ENCODE measurements at places on chromosomes 13 and 19.
A peak's percentile ranks its signal among the peaks of the same experiment; 100 is the strongest.

DNA sequence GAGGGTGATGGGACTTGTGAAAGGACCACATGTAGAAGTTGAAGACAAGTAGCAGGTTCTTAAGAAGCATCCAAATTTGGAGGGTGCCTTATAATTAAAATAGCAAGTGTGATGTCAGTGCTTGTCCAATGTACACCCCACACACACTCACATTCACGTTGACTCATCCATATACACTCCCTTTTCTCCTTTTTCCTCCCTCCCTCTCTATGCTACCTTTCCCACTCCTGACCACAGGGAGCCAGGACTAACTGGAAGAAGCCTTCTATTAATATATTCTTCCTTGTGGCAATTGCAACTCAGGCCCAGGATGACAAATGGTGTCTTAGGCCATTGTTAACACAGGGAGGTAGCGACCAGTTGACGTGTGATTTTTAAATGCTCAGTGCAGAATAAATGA, 16.3 kb upstream of the GPR183 start:
- DNase-seq = no peak

DNA sequence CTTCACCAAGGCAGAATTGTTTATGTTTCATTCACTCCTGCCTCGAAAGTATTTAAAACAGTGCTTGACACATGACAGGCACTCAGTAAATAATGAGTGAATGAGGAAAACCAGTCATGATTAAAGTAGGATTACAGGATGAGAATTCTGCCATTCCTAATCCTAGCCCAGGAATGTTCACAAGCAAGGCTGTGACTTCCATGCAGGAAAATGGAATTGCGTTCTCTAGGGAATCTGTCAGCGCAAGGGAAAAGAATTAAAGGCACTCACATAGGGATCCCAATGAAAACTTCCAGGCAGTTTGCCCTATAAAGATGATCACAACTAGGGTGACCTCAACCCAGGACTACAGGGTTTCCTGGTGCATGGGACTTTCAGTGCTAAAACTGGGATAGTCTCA, 143.4 kb downstream of the CYSLTR2 start:
- no peak for DNase-seq

DNA sequence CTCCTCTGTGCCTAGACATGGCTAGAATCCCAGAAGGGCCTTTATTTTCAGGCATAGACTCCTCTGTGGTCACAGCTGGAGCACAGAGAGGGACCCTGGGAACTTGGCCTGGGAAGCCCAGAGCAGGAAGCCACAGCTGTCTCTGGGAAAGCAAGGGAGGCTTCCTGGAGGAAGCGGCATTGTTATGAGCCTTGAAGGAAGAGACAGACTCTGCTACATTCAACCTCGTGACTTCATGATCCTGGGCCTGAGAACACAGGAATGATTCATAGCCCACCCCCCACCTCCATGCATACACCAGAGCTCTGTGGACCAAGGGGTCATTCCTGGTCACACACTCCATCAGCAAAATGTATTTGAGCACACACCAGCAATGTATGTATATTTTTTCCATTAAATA, 8.6 kb downstream of the RDH8 start:
- no peak for DNase-seq

DNA sequence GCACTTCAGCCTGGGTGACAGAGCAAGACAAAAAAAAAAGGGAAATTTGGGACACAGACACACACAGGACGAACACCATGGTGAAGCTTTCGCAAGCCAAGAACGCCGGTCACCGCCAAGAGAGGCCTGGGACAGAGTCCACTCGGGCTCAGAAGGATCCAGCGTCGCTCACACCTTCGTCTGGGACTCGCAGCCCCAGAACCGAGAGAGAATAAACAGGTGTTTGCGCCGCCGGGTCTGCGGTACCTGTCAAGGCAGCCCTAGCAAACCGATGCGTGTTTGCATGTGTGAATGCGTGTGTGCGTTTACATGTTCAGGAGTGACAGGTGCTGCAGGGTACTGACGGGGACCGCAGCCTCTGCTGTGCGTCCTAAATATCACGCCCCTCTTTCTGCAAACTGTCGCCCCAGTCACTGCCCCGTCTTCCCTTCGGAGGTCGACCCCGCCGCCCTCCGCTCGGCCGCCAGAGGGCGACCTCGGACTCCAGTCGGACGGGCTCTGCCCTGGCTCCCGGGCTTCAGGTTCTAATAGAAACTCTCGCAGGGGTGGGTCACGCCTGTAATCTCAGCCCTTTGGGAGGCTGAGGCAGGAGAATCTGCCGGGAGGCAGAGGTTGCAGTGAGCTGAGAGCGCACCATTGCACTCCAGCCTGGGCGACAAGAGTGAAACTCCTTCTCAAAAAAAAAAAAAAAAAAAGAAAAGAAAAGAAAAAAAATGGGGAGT, 11.8 kb upstream of the CSNK1G2 start:
- no peak for DNase-seq

DNA sequence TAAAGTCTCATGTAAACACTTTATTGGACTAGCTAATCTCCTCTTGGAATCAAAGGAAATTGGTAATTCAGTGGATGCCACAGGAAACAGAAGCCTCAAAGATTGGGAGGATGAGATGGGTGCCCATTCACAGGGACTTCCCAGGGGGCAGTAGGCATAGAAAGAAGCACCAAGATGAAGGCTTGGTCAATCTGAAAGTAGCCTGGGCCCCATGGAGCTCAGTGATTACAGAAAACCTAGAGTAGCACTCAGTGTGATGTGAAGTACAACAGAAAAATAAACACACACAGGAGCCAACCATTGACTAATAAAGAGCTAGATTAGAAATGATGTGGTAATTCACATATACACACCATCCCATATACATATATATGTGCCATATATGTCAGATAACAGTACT, 560.6 kb downstream of the TBC1D4 start:
- DNase-seq = no peak

DNA sequence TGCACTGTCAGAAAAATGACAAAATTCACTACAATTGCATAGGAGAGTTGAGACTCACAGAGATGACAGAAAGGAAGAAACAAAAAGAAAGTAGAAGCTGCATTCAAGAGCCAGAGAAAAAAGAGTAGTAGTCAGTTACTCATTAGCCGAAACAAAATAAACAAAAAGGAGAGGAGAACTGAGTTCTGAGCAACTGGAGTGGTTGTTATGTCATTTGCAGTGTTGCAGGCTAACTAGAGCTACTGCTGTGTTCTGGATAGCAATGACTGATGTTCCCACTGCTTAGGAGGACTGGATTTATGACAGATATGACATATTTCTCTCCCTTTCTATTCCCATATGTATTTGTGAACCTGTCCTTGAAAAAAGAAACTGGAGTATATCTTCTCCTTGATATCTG, 482.6 kb downstream of the RFC3 start:
- DNase-seq = no peak

- DNase-seq = no peak
These were observed 57.9 kb upstream of the VSTM2B start for GRCh38 chr19:29467824-29468401.

- no peak for DNase-seq
These were observed 964 bp downstream of the KHSRP start for GRCh38 chr19:6423499-6424194.

- no peak for DNase-seq
These were observed 521.5 kb upstream of the SPRY2 start for GRCh38 chr13:80862456-80862855.

DNA sequence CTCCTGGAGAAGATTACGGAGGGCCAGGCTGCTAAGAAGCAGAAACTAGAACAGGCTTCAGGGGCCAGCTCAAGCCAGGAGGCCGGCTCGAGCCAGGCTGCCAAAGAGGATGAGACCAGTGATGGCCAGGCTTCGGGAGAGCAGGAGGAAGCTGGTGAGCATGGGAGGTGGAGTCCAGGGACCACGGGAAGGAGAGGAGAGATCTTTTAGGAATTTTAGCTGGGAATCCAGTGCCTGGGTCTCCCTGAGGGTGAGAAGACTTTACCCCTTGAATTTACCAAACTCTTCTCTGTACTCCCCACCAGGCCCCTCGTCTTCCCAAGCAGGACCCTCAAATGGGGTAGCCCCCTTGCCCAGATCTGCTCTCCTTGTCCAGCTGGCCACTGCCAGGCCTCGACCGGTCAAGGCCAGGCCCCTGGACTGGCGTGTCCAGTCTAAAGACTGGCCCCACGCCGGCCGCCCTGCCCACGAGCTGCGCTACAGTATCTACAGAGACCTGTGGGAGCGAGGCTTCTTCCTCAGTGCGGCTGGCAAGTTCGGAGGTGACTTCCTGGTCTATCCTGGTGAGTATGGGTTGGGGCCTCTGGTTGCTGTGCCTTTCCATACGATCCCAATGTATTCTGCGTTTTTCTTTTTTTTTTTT, 824 bp downstream of the TSEN34 start:
- no peak for DNase-seq

GRCh38 chr19:44737238-44738071, 11.1 kb upstream of the BCL3 start:
- no peak for DNase-seq

GRCh38 chr13:110330491-110331011, 23.5 kb downstream of the COL4A2 start:
- DNase-seq = no peak

- DNase-seq = no peak
These were observed 22.6 kb downstream of the SUGP1 start for GRCh38 chr19:19297759-19298158.

GRCh38 chr13:58343076-58343475, 711.5 kb downstream of the PCDH17 start:
- no peak for DNase-seq

- DNase-seq = no peak
These were observed 39.1 kb downstream of the SLC7A9 start for GRCh38 chr19:32830231-32831014.

GRCh38 chr13:39910833-39911232, 255.4 kb downstream of the COG6 start:
- no peak for DNase-seq

- peak; percentile 62 for DNase-seq
These were observed 111.2 kb downstream of the KCNRG start for GRCh38 chr13:50126263-50126992.

DNA sequence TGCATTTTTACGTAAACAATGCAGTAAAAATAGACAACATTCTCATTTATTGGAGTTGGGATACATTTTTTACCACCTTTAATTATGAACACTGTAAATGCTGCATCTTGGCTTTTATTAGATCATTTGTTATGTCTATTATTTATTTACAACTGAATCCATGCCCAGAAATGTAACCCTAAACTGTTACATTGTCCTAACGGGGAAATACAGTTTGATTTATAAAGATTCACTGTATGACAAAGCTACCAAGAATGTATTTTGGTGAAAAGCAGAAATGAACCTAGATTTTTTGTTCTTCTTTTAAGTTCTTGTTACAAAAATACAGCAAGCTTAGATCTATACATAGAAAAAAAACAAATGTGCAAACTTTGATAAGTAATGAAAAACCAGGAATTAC, 1.1 kb downstream of the METTL21C start:
- no peak for DNase-seq

- no peak for DNase-seq
These were observed 75.4 kb downstream of the PTPRS start for GRCh38 chr19:5265260-5265659.

DNA sequence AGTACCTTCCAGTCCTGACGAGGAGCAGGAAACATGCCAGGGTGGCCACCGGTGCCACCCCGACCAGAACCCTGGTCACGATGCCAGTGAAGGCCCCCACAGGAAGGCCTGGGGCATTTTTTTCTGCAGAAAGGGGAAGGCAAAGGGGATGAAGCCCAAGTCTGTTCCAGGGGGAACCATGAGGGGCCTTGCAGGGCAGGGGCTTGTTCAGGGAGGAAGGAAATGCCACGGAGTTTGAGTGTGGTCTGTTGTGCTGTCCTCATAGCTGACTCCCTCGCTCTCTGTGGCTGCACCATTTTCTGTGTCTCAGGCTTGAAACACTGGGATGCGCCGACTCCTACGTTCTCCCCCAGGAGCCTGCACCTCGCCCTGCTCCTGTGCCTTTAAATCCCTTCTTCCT, 27.5 kb upstream of the CEACAM1 start:
- no peak for DNase-seq

GRCh38 chr19:52961981-52962380, 700 bp downstream of the ZNF816 start:
- DNase-seq = no peak
